ENCODE measurements at places on chromosomes 5 and 9. TPM values are rescaled to one million over a fixed set of nuclear protein-coding genes. Genes with fewer than 3 reads are reported as not detected.
A peak's percentile ranks its signal among the peaks of the same experiment; 100 is the strongest.

BARX1 gene
- 213 TPM for total RNA-seq

- peak; percentile 51 for DNase-seq
Measured at GRCh38 chr5:132466433-132467286, 23.9 kb downstream of the IRF1 start.

DNA sequence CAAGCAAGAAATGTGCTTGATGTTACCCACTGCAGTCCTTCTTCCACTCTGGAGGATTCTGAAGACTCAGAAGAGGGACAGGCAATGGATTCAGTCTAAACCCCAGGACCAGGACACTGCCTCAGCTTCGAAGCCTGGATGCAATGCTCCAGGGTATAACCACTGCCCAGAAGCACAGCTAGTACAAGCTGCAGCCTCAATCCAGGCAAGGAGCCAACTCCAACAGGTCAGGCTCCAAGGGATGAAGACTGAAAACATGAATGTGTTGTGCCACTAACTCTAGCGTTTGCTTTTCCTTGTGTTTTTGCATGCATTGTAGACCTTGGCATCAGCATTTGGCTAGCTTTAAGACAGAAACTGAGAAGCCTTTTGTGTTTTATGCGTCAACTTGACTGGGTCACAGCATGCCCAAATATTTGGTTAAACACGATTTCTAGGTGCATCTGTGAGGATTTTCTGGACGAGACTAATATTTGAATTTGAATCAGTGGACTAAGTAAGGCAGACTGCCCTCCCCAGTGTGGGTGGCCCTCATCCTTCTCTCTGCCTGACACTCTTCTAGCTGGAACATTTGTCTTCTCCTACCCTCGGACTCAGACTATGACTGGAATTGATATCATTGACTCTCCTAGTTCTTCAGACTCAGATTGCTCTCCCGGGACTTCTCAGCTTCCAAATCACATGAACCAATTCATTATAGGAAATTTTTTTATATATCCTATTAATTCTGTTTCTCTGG is 20.5 kb upstream of the GPX3 start:
- DNase-seq: peak; percentile 47

PCDHGC4 gene
- 0.87 TPM for total RNA-seq

DNA sequence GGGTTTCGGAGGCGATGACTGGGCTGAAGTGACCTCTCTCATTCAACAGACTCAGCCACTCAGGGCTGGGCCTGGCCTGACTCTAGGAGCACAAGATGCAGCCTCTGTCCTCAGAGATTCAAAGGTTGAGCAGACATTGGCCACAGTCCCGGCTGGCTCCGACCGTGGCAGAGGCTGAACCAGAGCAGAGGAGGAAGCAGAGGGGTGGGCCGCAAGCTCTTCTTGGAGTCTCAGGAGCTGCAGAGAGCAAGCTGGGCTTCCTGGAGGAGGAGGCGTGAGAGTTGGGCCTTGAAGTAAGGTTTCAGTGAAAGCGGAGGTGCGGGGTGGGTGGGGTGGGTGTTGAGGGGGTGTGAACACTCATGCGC is 37.6 kb downstream of the ALG2 start:
- DNase-seq: no peak

GRCh38 chr9:137505421-137506140 is 44.6 kb downstream of the PNPLA7 start:
- DNase-seq: no peak

KIAA0825 gene
- total RNA-seq: 2.3 TPM

Measured in stomach (tissue), 19 donors.